ENCODE measurements at places on chromosomes 3 and 15.

DNA sequence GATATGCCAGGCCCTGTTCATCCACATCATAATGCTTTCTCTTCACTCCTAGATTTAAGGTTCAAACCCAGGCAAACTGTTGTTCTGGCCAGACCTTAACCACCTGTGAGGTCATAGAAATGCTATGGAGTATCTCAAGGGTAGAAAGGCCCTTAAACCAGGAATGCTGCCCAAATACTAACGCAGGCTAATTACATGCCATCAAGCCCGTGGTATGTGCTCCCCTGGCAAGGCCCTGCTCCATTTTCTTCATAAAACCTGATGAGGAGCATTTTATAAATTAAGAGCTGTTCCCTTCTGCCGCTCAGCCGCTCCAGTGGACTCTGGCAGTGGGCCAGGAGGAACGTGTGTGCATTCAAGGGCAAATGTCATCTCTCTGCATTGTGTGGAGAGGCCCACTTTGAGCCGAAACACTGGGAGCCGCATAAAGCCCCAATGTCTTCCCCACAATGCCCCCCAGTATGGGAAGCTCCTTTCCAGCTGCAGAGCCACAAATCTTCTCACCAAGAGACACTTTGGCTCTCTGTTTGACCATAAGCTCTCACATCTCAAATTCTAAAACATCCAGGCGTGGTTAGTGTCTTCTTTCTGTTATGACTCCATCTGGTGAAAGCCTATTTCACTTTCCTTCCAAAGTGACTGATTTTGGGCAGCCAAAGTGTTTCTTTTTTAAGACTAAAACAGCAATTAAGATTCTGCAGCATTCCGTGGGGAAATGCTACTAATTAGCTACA lies 210.8 kb upstream of the NR2E3 start:
- DNase-seq = no peak

DNA sequence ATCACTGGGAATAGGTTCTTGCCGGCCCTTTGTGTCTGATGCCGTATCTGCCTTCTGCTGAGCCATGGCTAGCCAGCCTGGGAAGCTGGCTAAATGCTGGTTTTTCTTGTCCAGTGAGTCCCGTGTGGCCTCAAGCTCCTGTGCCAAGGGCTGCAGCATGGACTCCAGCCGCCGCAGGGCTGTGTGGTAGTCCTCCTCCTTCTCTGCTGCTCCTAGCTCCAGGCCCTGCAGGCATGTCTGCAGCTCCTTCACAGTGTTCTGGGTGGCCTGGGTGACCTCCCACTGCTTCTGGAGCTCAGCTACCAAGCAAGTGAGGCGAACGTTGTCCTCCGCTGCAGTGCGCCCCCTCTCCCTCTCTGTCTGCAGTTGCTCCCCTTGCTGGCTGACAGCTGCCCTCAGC lies 24.9 kb downstream of the CXCR6 start:
- no peak for DNase-seq

- no peak for DNase-seq
These were observed 481.2 kb upstream of the WNT5A start for GRCh38 chr3:55968331-55968730.

GRCh38 chr15:92327033-92327432 lies 66.6 kb upstream of the ST8SIA2 start:
- no peak for DNase-seq

DNA sequence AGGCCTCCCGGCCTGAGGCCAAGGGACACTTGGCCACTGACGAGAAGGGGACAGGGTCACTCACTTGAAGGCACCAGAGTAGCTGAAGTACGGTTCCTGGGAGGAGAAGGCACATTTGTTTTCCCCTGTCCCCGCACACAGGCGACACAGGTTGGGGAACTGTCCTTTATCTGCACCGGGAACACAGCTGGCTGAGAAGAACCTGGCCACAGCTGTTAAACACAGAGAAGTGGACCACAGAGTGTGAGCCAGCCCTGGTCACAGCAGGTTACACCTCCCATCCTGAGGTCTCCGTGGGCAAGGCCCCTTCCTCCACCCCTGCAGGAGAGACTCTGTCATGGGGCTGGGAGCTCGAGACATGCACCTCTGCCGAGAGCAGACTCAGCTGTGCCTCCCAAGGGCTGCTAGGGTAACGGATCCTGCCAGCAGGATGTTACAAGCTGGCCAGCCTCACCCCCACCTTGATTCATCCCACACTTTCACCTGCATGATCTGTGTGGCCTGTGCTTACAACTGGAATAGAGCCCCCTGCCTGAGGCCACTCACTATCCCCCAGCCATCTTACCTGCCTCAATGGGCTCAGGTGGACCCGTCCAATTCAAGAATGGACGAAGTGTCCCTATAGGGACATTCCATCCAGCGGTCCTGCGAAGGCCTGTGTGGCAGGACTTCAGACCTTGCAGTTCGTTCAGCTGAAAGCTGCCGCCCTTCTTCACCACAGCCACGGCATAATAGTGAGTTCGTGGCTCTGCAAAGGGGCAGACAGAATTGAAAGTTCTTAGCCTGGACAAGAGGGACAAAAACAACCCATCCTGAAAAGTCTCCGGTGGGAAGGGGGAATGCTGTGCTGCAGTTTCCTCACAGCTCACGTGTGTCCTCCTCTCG lies 9.2 kb downstream of the LTF start:
- DNase-seq = no peak

DNA sequence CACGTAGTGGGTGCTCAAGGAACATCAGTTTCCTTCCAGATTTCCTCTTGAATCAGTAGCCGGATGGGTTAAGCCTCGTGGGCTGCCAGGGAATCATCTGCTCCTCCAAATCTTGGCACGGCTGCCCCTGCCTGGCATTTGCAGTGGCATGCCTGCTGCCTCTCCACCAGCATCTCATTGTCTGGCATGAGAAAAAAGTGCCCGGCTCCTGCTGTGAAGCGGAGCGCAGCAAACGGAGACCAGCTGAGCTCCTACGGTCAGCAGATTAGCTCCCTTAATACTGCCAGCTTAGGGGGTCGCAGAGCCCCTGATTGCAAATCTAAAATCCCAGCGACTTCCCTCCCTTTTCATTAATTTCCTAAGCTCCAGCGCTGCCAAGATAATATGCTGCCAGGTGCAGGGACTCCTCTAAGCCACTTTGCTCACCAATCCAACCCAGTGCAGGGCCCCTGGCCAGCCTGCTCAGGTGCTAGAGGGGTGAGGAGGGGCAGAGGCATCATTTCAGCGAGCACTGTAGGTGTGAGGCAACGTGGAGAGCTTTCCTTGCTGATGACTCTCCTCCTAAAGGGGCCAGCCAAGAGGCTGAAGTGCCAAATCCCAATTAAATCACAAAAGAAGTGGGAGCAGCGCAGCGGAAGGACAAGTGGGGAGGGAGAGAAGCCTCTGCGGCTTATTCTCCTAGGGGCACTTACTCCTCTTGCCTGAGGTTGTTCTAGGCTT lies 49.6 kb upstream of the ST8SIA2 start:
- DNase-seq = no peak

DNA sequence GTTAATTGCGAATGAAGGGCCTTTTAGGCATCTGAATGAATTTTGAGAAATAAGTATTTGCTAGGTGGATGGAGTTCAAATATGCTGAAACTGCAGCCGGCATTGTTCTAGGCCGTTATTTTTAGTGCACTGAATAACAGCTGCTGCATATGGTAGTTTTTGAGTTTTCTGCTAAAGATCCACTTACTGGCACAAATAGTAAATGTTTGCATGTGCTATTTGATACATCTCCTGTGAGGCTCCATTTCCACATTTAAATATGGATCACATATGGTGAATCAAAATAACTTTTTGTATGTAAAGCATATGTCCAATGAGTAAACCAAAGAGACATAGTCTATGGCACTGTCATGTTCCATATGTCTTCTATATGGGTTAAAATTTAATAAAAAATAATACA lies 56.7 kb upstream of the CNTN4 start:
- no peak for DNase-seq

DNA sequence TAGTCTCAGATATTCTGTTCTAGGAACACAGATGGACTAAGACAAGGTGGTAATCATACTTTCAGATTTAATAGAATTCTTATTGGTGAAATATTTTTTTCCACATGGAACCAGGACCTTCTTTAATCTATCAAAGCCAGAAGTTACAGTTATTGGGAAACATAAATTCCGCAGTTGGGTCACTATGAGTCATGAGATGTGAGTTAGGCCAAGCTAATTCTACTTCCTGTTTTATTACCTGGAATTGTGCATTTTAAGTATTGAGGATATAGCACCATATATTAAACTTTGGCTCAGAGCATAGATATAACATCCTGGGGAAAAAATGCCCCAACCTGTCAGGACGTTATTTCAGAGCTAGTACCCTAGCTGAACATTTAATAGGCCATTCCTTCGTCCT lies 96.4 kb upstream of the P3H2 start:
- DNase-seq = no peak

DNA sequence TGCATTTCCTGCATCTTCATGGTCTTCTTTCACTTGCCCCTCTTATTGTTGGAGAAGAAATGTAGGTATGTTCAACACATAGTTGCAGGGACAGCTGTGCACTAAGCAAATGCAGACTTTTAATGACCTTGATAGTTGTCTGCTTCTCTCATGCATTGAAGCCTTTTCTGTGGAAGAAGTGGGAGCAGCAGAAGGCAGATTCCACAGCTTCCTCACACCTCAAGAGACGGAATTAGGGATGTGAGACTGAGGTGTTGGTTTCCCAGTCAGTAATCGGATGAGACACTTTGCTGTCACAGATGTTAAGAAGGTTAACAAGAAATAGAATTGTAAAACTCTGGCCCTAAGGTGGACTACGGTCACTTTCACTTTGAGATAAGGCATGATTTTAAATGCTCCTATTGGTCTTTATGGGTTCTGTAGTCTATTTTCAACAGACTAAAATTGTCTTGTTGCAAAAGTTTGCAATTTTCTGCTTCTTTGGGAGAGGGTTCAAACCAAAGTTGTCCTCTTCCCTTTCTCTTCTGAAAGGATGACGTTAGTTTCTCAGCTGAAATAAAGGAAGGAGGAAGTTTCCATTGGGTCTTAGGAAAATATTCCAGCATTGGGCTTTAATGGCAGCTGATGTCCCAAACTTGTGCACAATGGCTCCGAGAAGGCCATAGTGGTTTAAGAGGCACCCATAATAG lies 117.4 kb downstream of the LPP start:
- DNase-seq = no peak

GRCh38 chr15:37142371-37142770 lies 42.0 kb upstream of the MEIS2 start:
- DNase-seq = no peak

GRCh38 chr15:91515188-91515754 lies 338.2 kb upstream of the SLCO3A1 start:
- peak; percentile 8 for DNase-seq

DNA sequence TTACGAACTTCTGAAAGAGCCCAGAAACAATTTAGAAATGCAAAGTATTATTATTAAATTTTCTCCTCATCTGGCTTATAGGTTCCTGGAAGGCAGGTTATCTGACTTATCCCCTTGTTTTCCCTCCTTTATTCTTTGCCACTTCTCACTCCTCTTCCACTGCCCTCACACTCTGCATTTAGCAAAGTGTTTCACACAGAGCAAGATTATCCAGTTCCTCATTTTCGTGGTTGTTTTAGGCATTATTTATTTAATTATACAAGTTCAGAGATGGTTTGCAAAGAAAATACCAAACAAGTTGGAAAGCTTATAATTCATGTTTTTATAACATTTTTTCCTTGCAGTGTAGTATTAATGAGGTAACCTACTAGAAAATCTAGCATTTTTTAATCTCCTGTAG lies 544.9 kb downstream of the NSUN3 start:
- DNase-seq = no peak

DNA sequence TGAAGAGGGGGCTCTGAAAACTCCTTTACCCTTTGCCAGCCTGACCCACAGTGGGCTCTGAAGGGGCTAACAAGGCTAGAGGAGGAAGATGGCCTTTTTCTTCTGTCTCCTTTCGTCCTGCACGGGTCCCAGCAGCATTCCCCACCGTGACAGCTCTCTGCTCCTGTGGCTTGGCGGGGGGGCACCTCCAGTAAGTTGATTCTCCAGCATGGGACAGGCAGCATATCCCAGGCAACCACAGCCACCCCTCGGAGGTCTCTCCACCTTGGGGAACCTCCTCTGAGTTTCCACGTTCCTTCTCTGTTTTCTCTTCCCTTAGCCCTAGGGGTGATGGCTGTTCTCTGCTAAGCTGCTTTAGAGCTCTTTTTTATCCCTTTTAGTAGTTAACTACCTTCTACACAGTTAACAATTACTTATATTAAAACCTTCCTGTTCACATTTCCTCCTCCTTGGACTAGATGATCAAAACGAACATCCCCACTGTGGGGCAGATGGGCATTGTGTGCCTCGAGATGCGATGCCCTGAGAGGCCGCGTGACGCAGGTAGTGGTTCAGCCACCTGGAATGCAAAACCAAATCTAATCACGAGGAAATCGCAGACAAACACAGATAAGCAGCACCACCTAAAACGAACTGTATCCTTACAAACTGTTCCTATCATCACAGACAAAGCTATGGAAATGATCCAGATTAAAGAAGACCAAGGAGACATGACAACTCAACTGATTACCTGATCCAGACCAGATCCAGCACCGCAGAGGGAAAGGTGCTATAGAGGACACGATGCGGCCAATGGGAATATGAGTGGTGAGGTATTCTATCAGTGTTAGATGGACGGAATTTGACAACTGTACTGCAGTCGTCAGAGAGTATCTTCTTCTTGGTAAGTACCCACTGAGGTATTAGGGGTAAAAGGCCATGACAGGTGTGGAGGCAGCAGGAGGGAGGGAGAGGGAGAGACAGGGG lies 27.7 kb downstream of the TSPAN3 start:
- DNase-seq = no peak

DNA sequence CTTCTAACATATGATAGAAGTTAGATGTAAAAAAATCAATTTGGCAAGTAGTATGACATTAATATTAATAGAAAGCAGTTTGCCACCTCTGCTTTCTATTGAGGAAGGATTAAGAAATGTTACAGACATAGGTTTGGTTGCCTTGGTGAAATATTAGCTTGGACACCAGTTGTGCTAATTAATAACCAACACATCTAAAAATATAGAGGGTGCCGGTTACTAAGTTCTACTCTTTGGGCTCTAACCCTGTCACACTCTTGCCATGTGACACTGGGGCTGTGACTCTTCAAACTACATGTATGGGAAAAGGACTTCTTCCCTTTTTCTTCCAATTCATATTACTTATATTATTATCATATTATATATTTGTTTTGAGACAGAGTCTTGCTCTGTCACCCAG lies 64.4 kb downstream of the TRIM71 start:
- no peak for DNase-seq

- DNase-seq = no peak
These were observed 155.6 kb upstream of the NR2E3 start for GRCh38 chr15:71654720-71655174.

DNA sequence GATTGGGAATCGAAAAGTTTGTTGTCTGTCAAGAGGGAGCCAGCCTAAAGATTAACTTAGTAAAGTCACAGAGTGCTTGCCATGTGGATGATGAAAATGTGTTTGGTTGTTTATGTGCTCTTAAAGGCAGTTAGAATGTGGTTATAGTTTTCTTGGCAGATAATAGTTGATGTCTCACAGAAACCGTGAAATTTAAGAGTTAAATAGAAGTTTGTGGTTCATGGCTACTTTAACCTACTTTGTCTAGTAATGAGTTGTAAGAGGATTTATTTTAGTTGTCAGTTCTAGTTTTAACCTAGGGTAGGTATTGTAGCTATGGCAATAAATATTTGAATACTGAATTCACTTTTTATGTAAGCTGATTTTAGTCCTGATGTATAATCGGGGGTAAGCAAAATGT lies 36.4 kb upstream of the EIF3J start:
- DNase-seq = no peak

- no peak for DNase-seq
These were observed 462.9 kb upstream of the SGO1 start for GRCh38 chr3:20648921-20649381.

- no peak for DNase-seq
These were observed 636.8 kb downstream of the MECOM start for GRCh38 chr3:169026543-169027182.

GRCh38 chr3:134772591-134772990 lies 22.5 kb upstream of the EPHB1 start:
- DNase-seq = no peak
